Left lung (tissue), 14 donors: ENCODE measurements at places on chromosomes 5 and 9. TPM values are rescaled to one million over a fixed set of nuclear protein-coding genes. Genes with fewer than 3 reads are reported as not detected.

DNA sequence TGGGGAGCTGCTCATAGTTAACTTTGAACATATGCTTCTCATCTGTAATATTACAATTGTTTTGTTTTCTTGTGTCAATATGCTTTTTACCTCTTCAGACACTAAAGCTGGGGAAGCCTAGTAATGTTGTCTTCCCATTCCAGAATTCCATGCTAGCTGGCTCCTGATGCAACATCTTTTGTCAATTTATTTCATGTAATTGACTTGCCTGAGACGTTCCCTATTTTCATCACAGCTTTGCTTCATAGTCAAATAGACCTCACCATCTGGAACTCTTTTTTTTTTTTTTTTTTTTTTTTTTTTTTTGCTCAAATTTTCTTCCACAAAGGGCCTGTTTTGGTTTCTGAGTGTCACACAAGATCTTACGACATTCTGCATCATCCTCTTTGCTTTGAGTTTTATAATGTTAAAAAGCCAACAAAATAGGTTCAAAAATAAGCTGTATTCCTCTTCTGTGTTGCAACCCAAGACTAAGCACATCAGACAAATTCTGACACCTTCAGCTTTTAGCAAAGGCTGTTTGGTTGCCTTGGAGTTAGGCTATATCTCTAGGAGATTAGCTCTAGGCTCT lies 235.2 kb downstream of the NR3C1 start:
- H3K27ac ChIP-seq = no peak overlapping the region
- H3K4me3 ChIP-seq = no peak overlapping the region
- H3K27me3 ChIP-seq = no peaks in the 10 kb centered on the region
- no peaks in the 10 kb centered on the region for H3K36me3 ChIP-seq
- no peaks in the 10 kb centered on the region for H3K4me1 ChIP-seq
- DNase-seq = no peak

Gene CCNO
- 0.23 TPM for total RNA-seq

DNA sequence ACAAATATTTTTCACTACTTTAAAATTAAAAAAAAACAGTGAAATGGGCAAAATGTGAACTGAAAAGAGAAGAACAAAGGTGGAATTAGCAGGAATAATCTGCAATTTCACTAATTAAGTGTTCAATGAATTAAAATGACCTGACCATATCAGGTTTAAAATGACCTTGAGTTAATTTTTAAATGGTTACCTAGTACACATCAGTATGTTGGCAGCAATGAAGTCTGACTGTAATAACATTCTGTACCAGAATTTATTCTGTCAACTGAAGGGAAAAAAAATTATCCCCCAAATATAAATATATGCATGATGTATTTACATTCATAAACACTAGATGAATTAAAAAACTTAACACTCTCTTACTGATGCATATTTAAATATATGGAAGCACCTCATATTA lies 165.6 kb downstream of the RFX3 start:
- no peak overlapping the region for H3K4me3 ChIP-seq
- no peak overlapping the region for H3K27ac ChIP-seq
- no peak for DNase-seq
- H3K4me1 ChIP-seq = peaks cover 8% of the 10 kb centered on the region
- H3K27me3 ChIP-seq = no peaks in the 10 kb centered on the region

- H3K4me3 ChIP-seq = no peak overlapping the region
- H3K27me3 ChIP-seq = no peaks in the 10 kb centered on the region
- H3K36me3 ChIP-seq = no peaks in the 10 kb centered on the region
- H3K4me1 ChIP-seq = no peaks in the 10 kb centered on the region
- no peak overlapping the region for H3K27ac ChIP-seq
These were observed 89.3 kb upstream of the FTMT start for GRCh38 chr5:121762426-121762825.

DNA sequence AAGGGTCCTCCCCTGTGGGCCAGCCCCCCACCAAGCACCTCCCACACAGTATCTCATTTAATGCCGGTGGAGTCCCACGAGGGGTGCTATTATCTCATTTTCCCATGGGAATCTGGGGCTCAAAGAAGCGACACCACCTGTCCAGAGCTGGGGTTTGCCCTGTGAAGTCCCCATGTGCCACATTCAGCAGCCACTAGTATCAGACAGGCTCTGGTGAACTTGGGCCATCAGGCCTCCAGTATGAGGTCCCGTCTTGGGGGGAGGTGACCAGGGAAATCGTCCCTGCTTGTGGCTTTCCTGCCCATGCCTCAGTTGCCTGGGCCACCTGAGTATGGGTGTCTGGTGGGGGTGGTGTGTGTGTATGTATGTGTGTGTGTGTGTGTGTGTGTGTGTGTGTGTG lies 222.7 kb downstream of the PBX3 start:
- no peaks in the 10 kb centered on the region for H3K4me1 ChIP-seq
- no peak for DNase-seq
- H3K36me3 ChIP-seq = peaks cover 19% of the 10 kb centered on the region
- no peaks in the 10 kb centered on the region for H3K27me3 ChIP-seq
- no peak overlapping the region for H3K4me3 ChIP-seq

GRCh38 chr9:13033959-13034693 lies 245.4 kb downstream of the MPDZ start:
- H3K4me3 ChIP-seq = no peak overlapping the region
- no peaks in the 10 kb centered on the region for H3K27me3 ChIP-seq
- DNase-seq = peak; percentile 89
- no peaks in the 10 kb centered on the region for H3K36me3 ChIP-seq
- no peak overlapping the region for H3K27ac ChIP-seq
- H3K4me1 ChIP-seq = no peaks in the 10 kb centered on the region

GRCh38 chr5:65190328-65191053 lies 291.2 kb downstream of the ADAMTS6 start:
- no peak overlapping the region for H3K4me3 ChIP-seq
- no peak for DNase-seq
- no peaks in the 10 kb centered on the region for H3K27me3 ChIP-seq
- H3K4me1 ChIP-seq = no peaks in the 10 kb centered on the region
- H3K27ac ChIP-seq = no peak overlapping the region

- H3K27me3 ChIP-seq = no peaks in the 10 kb centered on the region
- no peak overlapping the region for H3K27ac ChIP-seq
- H3K4me3 ChIP-seq = no peak overlapping the region
- no peaks in the 10 kb centered on the region for H3K36me3 ChIP-seq
- H3K4me1 ChIP-seq = no peaks in the 10 kb centered on the region
These were observed 702.4 kb downstream of the KCTD16 start for GRCh38 chr5:144873076-144873475.

Gene ANKRD34B
- 0.15 TPM for total RNA-seq

Gene ANGPTL2
- total RNA-seq = 26.2 TPM

Gene ANKRA2
- 13.8 TPM for total RNA-seq

GRCh38 chr5:79837761-79838551 lies 148.3 kb downstream of the CMYA5 start:
- no peaks in the 10 kb centered on the region for H3K4me1 ChIP-seq
- H3K27ac ChIP-seq = no peak overlapping the region
- DNase-seq = no peak
- no peak overlapping the region for H3K4me3 ChIP-seq
- H3K36me3 ChIP-seq = no peaks in the 10 kb centered on the region

DNA sequence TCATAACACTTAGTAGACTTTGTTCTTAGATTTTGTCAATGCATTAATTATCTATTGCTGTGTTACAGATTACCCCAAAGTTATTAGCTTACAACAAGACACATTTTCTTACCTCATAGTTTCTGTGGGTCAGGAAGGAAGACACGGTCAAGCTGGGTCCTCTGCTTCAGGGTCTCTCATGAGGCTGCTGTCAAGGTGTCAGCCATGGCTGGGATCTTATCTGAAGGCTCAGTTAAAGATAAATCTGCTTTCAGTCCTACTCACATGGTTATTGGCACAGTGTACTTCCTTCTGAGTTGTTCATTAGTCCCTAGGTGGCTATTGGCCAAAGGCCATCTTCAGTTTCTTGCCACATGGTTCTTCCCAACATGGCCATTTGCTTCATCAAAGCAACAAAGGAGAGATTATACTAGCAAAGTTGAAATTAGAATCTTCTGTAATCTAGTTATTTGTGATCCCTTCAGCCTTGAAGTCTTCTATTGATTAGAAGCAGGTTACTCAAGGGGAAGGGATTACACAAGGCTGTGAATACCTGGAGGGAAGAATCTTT lies 25.2 kb downstream of the TDRD7 start:
- no peaks in the 10 kb centered on the region for H3K4me1 ChIP-seq
- no peak for DNase-seq
- no peak overlapping the region for H3K27ac ChIP-seq
- no peaks in the 10 kb centered on the region for H3K27me3 ChIP-seq

- no peak overlapping the region for H3K4me3 ChIP-seq
- no peaks in the 10 kb centered on the region for H3K4me1 ChIP-seq
- H3K27me3 ChIP-seq = no peaks in the 10 kb centered on the region
- no peak for DNase-seq
These were observed 587.2 kb upstream of the SEMA6A start for GRCh38 chr5:117161718-117162335.

GRCh38 chr9:4933177-4933576 lies 51.9 kb upstream of the JAK2 start:
- no peaks in the 10 kb centered on the region for H3K36me3 ChIP-seq
- no peak overlapping the region for H3K4me3 ChIP-seq
- DNase-seq = peak; percentile 39
- peaks cover 33% of the 10 kb centered on the region for H3K4me1 ChIP-seq

Gene EQTN
- total RNA-seq = 0.29 TPM

GRCh38 chr5:131758520-131758900 lies 38.3 kb downstream of the FNIP1 start:
- DNase-seq = no peak
- no peak overlapping the region for H3K27ac ChIP-seq
- no peaks in the 10 kb centered on the region for H3K27me3 ChIP-seq

DNA sequence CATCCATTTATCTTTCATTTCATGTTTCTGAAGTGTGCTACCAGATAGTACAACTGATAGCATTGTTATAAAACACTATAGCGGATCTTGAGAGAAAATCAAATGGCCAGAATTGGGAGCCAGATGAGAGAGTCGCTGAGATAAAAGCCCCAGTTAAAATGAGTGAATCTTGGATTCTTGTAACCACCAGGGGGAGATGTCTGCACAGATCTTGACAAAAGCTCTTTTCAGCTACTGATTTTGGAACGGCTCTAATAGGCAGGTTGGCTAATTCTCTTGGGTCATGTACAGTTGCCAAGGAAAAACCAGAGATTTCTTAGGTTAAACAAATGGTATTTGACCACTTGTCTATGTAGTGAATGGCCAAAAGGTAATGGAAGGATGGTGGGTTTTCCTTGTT lies 21.7 kb downstream of the F2RL2 start:
- no peaks in the 10 kb centered on the region for H3K4me1 ChIP-seq

Gene LCN2
- 155 TPM for total RNA-seq

DNA sequence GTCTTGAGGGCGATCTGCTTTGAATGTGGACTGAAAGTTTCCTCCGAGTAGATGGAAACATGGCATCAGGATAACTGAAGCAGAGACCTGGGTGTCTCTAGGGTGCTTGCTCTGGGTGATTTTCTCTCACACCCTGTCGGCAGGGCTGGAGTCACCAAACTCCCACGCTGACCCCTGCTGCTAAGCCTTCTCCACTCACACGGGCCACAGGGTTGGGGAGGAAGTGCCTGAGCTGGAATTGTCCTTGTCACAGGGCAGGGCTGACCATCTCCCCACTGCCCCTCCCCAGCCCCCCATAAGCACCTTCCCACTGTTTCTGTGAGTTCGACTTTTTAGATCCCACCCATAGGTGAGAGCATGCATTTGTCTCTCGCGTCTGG lies 212.9 kb downstream of the FANCC start:
- H3K4me3 ChIP-seq = no peak overlapping the region
- no peak for DNase-seq
- peaks cover 68% of the 10 kb centered on the region for H3K36me3 ChIP-seq
- H3K27ac ChIP-seq = no peak overlapping the region
- H3K4me1 ChIP-seq = no peaks in the 10 kb centered on the region

GRCh38 chr5:65624571-65625555 lies at the start of the genes SHLD3 and TRAPPC13:
SHLD3 (plus strand) TSS chr5:65625027; CDS start chr5:65629588, 4,561 bp downstream.
TRAPPC13 (plus strand) TSS chr5:65625027; CDS start chr5:65625061, 34 bp downstream.
- no peaks in the 10 kb centered on the region for H3K27me3 ChIP-seq
- DNase-seq = peak; percentile 94
- peak within 1 kb of the TSS; percentile 87 for H3K27ac ChIP-seq
- peak within 1 kb of the TSS; percentile 93 for H3K4me3 ChIP-seq

Gene LCN9
- total RNA-seq = not detected

GRCh38 chr9:131198041-131198715 lies 72.8 kb downstream of the NUP214 start:
- H3K4me3 ChIP-seq = no peak overlapping the region
- no peak for DNase-seq
- H3K27ac ChIP-seq = no peak overlapping the region
- no peaks in the 10 kb centered on the region for H3K4me1 ChIP-seq
- no peaks in the 10 kb centered on the region for H3K27me3 ChIP-seq
- no peaks in the 10 kb centered on the region for H3K36me3 ChIP-seq

DNA sequence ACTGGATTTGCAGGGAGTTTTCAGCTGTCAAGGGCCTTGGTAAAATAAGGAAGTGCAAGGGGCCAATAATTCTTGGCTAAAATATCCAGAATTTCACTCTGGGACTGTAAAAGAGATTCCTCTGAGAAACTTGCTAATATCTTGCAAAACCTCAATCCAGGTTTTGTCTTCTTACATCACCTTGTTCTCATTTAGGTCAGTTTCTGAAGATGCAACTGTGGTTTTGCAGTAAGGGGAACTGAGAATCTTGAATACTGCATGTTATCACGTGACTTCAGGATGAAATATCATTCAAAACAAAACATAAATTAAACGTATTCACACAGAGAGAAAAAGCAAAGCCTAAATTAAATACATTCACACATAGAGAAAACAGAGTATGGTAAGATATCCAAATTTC lies 35.0 kb upstream of the RIC1 start:
- no peaks in the 10 kb centered on the region for H3K27me3 ChIP-seq
- H3K4me1 ChIP-seq = no peaks in the 10 kb centered on the region
- H3K36me3 ChIP-seq = no peaks in the 10 kb centered on the region

DNA sequence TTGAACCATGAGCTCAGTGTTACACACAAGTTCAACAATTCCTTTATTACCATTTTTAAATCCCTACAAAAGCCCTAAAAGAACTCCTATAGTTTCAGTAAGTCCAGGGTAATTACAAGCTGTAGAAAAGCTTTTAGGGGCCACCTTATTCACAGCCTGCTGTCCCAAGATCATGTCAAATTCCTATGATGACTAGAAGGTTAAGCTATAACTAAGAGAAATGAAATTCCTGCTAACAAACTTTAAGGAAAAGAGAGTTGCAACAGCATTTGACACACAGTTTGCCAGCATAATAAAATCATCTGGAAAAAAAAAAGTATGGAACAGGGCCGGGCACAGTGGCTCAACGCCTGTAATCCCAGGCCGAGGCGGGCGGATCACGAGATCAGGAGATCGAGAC lies 31.5 kb downstream of the TMEM245 start:
- no peak for DNase-seq
- H3K4me3 ChIP-seq = no peak overlapping the region
- H3K27me3 ChIP-seq = no peaks in the 10 kb centered on the region
- H3K36me3 ChIP-seq = peaks cover 57% of the 10 kb centered on the region
- no peak overlapping the region for H3K27ac ChIP-seq
